ENCODE measurements at places on chromosomes 7 and 10.
A peak's percentile ranks its signal among the peaks of the same experiment; 100 is the strongest.

GRCh38 chr7:10723832-10724231, 249.8 kb upstream of the PHF14 start:
- DNase-seq: no peak

- no peak for DNase-seq
These were observed 269.2 kb downstream of the ZWINT start for GRCh38 chr10:56091872-56092271.

GRCh38 chr7:84847038-84847437, 339.8 kb downstream of the SEMA3D start:
- DNase-seq: no peak

DNA sequence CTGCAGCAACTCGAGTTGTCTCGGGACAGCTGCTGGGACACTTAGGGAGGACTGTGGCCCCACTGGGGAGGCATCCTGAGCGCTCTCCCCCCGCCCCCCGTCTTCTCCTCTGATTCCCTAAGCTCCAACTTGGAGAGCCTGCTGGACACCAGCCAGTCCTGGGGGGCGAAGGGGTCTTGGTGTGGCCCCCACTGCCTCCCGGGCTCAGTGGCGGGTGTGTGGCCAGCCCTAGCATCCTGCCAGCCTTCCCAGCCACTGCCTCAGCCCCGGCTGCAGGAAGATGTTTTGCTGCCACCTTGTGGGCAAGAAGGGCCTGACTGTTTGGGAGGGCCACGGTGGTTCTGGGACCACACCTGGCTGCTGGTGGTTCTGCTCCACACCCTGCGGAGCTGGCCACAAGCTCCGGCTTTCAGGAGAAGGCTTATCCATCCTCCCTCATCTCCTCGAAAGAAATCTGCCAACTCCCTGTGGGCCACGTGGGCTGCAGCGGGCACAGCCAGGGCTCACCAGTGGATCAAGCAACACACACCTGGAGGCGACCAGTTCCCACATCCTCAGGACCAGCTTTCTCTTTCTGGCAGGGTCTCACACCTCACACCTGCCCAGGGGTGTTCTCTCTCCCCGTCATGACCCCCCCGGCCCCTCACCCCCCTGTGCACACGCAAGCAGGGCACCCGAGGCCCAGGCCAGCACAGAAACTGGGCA, 24.8 kb downstream of the AGAP3 start:
- peak; percentile 58 for DNase-seq

- no peak for DNase-seq
These were observed 1.1 kb upstream of the CDH23 start for GRCh38 chr10:71395621-71396020.

GRCh38 chr10:93034426-93034825, 26.2 kb upstream of the CYP26C1 start:
- DNase-seq: no peak

- no peak for DNase-seq
These were observed 67.6 kb downstream of the FAM53B start for GRCh38 chr10:124676416-124677062.

- no peak for DNase-seq
These were observed 119.1 kb upstream of the JCAD start for GRCh38 chr10:30178356-30178964.

DNA sequence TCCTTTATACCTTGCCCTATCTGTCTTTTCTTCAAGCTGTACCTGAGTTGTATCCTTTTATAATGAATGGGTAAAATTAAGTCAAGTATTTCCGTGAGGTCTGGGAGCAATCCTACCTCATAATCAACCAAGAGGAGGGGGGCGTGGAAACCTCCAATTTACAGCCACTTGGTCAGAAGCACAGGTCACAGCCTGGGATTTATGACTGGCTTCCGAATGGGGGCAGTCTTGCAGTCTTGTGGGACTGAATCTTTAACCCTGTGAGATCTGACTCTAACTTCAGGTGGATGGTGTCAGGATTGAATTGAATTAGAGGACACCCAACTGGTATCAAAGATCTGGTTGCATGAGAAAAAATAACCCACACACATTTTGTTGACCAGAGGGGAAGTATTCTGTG, 23.5 kb upstream of the KCNMA1 start:
- DNase-seq: no peak

GRCh38 chr10:130481936-130482335, 345.7 kb downstream of the GLRX3 start:
- no peak for DNase-seq
